ENCODE measurements at places on chromosomes 2 and 18.

GRCh38 chr2:137772451-137772850 lies 191.8 kb upstream of the HNMT start:
- DNase-seq, result no peak

DNA sequence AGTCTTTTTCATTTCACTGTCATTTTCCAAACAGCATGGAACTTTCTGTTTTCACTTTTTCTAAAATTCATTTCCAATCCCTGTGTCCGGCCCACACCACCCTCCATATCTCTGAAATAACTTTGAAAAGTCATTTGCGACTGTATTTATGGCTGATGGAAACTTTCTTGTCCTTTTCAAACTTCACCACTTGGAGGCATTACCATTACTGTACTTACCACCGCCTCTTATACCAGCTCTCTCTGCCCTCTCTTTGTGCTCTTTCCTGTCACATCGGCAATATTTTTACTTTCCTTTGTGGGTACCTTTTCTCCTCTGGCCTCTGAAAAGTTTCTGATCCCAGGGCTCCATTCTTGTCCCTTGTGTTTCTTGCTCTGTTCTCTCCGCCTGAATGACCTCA lies 39.5 kb upstream of the IL1RL1 start:
- no peak for DNase-seq

- no peak for DNase-seq
Measured at GRCh38 chr2:33219850-33220275, 256.6 kb upstream of the RASGRP3 start.

DNA sequence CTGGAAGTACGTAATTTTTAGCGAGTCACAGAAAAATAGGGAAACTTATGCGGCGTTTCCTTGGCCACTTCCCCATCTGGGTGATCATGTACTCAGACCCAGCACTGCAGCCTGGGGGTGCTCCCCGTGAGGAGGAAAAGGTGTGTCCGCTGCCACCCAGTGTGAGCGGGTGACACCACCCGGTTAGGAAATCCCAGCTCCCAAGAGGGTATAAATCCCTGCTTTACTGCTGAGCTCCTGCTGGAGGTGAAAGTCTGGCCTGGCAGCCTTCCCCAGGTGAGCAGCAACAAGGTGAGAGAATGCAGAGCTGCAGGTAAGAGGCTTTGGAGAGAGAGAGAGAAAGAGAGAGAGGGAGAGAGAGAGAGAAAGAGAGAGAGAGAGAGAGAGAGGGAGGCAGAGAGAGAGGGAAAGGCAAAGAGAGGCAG lies at the start of gene IL1R2:
Gene IL1R2 (plus strand): TSS at position 240 of the 425 bp plus-strand sequence. CDS start 16,616 bp downstream, outside the sequence.
- no peak for DNase-seq

GRCh38 chr18:11464129-11464528 lies 145.3 kb upstream of the SLC35G4 start:
- DNase-seq, result no peak

- no peak for DNase-seq
Measured at GRCh38 chr2:180722551-180723239, 257.7 kb upstream of the UBE2E3 start.

DNA sequence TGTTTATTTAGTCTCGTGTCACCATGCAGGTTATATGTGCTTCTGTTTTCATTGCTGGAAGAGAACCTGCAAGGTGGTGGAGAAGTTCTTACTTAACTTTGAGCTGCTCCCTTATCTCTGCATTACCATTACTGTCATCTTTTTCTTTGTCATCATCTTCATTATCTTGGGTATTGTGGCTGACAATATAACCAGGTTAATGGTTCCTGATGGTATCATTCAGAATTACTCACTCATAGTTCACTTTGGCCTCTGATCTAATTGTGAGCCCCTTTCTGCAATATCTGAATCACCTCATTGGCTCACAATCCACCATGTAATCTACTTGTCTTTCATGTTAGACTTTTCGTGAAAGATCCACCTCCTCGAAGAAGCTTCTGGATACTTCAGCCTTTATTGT lies 5.0 kb downstream of the CD28 start:
- DNase-seq, result no peak

DNA sequence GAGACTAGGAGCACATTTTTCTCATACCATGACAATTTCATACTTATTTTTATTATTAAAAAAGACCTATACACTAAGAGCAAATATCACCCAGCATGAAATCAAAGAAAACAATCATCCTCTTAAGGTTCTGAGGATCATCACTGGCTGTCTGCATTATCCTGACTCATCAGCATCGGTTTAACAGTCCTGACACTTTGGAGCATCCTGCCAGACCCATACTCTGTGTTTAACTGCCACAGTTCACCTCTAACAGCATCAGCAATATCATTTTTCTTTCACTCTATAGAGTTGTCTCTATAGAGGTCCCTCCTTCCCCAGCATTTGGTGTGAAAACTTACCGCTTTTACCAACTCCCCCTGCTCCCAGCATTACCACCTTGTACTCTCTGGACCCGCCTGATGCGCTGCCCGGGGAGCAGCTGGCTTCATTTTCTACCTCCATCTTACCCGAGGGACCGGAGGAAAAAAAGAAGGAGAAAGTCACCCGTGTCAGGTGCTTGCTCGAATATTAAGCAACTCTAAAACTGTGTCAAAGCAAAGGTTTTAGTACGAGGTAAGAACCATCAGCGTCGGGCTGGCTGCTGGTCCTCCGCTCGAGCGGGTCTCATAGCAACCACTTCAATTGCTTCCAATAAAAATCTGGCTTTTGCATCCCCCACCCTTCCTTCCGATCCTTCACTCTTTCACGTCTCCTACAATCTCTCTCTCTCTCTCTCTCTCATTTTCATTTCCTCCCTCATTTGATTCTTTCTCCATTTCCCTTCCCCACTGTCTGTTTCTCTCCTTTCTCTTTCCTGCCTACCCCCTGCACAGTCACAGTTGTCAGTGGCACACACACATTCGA lies at the start of gene RIT2:
Gene RIT2 (minus strand): TSS at position 610 of the 846 bp plus-strand sequence.
- no peak for DNase-seq

- DNase-seq, result no peak
Measured at GRCh38 chr2:57497489-57498096, 549.0 kb upstream of the VRK2 start.

DNA sequence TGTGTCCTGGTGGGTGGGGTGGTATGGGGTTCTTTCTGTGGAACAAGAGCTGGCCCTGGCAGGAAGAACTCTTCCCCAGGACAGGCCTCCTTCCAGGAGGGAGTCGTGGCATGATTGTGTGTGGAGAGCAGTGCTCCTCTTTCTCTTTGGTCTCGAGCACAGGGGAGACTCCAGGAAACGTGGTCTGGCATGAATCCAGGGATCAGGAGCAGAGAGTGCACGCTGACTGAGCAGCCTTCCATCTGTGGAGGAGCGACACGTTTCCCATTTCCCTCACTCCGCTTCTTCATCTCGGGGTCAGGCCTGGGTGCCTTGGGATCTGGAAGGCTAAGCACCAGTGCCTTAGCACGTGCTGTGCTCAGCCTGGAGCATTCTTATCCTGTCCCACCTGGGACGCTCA lies 132.0 kb upstream of the HDAC4 start:
- DNase-seq, result no peak

GRCh38 chr18:33755931-33756560 lies 178.0 kb downstream of the ASXL3 start:
- DNase-seq, result no peak

DNA sequence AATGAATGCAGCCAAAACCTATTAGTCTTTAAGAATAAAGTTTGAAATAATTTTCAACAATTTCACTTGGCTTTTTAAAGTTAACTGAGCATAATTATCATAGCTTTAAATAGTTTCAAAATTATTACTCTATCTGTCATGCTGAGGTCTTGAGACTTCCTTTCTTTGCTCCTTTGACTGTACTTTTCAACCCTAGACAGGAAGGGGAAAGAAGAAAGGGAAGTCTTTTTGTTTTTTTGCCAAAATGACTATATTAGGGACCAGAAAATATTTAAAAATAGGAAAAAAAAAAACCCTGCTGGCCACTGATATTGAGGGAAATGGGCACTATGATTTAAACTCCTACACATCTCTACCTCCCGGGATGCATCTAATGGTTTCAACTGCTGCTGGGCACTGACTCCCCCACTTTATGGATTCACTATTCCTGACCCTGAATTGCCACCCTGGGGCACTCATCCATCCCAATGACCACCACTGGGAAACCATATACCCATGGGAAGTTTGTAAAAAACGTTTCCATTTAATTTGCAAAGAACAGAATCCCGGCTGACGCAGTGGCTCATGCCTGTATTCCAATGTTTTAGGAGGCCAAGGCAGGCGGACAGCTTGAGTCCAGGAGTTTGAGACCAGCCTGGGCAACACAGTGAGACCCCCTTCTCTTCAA lies 50.5 kb downstream of the GAREM1 start:
- no peak for DNase-seq

- DNase-seq, result no peak
Measured at GRCh38 chr18:70499218-70499691, 210.4 kb downstream of the SOCS6 start.

All from stimulated activated CD4-positive, alpha-beta T cell treated with anti-CD3 and anti-CD28 coated beads, Interleukin-1b, Interleukin-23, amount 100 ng/mL, for 24 hours (primary cell).